MCF 10A (cell line): ENCODE measurements at places on chromosomes 1 and 21. TPM values are rescaled to one million over a fixed set of nuclear protein-coding genes. Genes with fewer than 3 reads are reported as not detected.

Gene OR2L5
- total RNA-seq = not detected in 2 replicates

Gene CDCA8
- 17.3 and 21.8 TPM in 2 replicates for total RNA-seq

Gene PCSK9
- not detected in 2 replicates for total RNA-seq

Gene LCE2C
- not detected in 2 replicates for total RNA-seq

Gene SLC22A15
- total RNA-seq = 32.4 and 33.5 TPM in 2 replicates

Gene BGLAP
- 1.9 and 2.6 TPM in 2 replicates for total RNA-seq

DNA sequence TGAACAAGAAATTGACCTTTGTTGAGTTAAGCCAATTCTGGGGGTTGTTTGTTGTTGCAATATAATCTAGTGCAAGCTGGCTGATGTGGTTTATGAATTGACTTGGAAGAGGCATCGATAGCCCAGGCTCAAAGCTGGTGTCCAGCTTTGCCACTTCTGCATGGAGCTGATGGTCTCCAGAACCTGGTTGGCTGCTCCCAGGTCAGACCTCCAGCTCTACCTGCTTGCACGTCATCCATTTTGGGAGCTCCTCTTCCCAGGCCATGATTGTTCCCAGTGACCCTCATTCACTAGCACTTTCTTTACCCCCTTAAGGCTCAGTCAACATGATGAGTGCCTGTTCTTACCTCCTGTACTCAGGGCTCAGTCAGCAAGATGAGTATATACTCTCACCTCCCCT lies 5.8 kb upstream of the AJAP1 start:
- H3K4me1 ChIP-seq = peaks cover 6% of the 10 kb centered on the region
- H3K27me3 ChIP-seq = no peaks in the 10 kb centered on the region
- H3K4me3 ChIP-seq = no peak overlapping the region
- no peak overlapping the region for H3K27ac ChIP-seq
- H3K36me3 ChIP-seq = peaks cover 5% of the 10 kb centered on the region

- H3K4me1 ChIP-seq = no peaks in the 10 kb centered on the region
- H3K36me3 ChIP-seq = no peaks in the 10 kb centered on the region
- DNase-seq = no peak
- no peak overlapping the region for H3K27ac ChIP-seq
- H3K27me3 ChIP-seq = peaks cover 19% of the 10 kb centered on the region
Observed at GRCh38 chr1:215844266-215844665, 277.2 kb downstream of the KCTD3 start.

DNA sequence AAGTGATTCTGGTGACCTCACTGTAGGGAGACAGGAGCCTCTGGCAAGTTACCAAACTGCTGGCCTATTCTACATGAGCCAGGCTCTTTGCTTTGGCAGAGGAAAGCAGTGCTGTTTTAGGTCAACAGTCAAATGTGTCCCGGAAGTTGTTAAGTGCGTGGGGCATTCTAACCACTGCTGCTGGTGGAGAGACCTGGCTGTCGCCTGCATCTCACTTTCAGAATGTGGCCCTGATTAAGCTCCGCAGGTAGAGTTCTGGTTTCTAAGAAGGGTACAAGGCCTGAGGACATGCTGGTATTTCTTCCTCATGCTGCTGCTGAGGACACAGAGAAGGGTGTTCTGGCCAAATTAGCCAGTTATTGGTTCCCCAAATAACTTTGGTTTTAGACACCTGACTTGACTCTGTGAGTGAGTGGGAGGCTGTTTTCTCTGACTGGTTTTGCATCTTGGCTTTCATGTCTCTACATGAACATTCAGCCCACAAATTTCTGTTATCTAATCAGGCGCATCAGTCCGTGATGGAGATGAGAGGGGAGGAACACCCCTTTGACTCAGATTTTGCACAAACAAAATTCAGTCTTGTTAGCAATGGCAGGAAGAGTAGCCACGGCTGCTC lies 120.8 kb downstream of the LMO4 start:
- H3K4me1 ChIP-seq = no peaks in the 10 kb centered on the region
- H3K27ac ChIP-seq = no peak overlapping the region
- DNase-seq = no peak
- no peak overlapping the region for H3K4me3 ChIP-seq
- no peaks in the 10 kb centered on the region for H3K36me3 ChIP-seq

DNA sequence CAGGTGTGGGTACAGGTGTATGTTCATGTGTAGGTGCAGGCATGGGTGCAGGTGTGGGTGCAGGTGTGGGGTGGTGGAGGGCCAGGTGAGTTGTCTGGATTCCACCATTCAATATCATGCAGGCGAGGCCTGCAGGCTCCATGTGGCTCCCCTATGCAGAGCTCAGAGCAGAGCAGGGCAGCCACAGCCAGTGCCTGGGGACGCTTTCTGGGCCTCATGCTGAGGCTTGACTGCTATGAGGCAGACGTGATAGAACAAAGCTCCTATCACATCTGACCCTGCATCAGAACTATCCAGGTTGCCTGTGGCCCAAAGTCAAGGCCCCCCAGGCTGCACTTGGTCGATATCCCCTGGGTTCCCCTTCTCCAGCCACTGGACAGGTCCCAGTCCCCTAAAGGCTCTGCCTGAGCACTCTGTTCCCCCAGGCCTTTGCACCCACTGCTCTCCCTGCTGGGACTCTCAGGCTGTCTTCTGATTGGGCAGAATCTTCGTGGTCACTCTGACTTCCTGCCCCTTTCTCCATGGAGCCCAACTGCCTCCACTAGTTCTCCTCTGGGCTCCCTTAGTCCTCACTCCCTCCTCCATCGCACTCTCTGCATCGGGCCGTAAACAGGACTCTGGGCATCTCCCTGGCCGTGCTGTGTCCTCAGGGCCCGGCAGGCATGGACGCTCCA lies 78.6 kb upstream of the ACTL8 start:
- no peaks in the 10 kb centered on the region for H3K4me1 ChIP-seq
- no peak overlapping the region for H3K4me3 ChIP-seq
- no peaks in the 10 kb centered on the region for H3K27me3 ChIP-seq
- H3K36me3 ChIP-seq = no peaks in the 10 kb centered on the region
- H3K27ac ChIP-seq = no peak overlapping the region
- no peak for DNase-seq

DNA sequence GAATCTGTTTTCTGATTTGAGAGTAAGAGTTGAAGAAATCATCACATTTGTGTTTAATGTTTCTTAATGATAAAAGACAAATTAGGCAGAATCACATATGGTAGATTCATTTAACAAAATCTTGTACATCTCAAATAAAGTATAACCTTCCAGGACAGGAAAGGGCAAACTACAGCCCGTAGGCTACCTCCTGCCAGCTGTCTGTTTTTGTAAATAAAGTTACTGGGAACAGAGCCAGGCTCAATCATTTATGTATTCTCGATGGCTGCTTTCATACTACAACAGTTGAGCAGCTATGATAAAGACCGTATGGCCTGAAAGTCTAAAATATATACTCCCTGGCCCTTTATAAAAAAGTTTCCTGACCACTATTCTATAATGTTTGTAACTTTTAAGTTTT lies 204.1 kb downstream of the COL24A1 start:
- no peaks in the 10 kb centered on the region for H3K36me3 ChIP-seq
- no peak overlapping the region for H3K4me3 ChIP-seq
- H3K4me1 ChIP-seq = no peaks in the 10 kb centered on the region
- DNase-seq = peak; percentile 10
- H3K27ac ChIP-seq = no peak overlapping the region

- H3K27me3 ChIP-seq = no peaks in the 10 kb centered on the region
- H3K36me3 ChIP-seq = peaks cover 46% of the 10 kb centered on the region
- no peak overlapping the region for H3K27ac ChIP-seq
- H3K4me1 ChIP-seq = no peaks in the 10 kb centered on the region
- H3K4me3 ChIP-seq = no peak overlapping the region
Observed at GRCh38 chr21:44065428-44065827, 41.8 kb upstream of the PWP2 start.

DNA sequence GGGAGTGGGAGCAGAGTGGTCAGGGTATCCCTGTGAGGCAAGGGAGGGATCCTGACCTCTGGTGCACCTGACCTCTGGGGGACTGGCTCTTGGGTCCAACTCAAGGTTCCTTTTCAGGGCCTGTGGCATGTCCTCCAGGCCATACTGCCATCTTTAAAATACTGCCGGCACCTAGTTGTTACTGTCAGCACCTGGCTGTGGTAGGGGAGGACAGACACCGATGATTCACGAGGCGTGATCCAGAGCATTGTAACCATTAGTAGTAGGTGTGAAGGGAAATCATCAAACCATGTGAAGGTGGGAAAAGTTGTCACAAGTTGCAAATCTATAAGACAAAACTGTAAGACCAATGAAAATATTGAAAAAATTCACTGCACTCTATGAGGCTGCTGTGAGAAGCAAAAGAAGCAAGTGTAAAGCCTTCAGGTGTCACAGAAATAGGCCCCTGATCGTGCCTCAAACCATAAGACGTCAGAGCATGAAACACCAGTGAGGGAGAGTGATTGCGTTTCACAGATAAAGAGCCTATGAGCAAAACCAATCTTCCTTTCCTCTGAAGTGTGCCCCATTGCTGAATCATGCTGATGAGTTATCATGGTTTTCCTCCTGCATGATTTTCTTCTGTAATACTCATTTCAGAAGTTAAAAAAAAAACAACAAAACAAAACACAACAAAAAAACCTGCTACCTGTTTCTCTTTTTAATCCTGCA lies 55.3 kb downstream of the CDC7 start:
- DNase-seq = peak; percentile 25
- peak overlapping the region; percentile 84 for H3K27ac ChIP-seq
- H3K4me3 ChIP-seq = no peak overlapping the region
- H3K36me3 ChIP-seq = no peaks in the 10 kb centered on the region
- no peaks in the 10 kb centered on the region for H3K27me3 ChIP-seq
- peaks cover 45% of the 10 kb centered on the region for H3K4me1 ChIP-seq

- no peak for DNase-seq
- no peak overlapping the region for H3K4me3 ChIP-seq
- no peaks in the 10 kb centered on the region for H3K27me3 ChIP-seq
- H3K27ac ChIP-seq = no peak overlapping the region
- H3K36me3 ChIP-seq = no peaks in the 10 kb centered on the region
- no peaks in the 10 kb centered on the region for H3K4me1 ChIP-seq
Observed at GRCh38 chr1:61967750-61968149, 225.5 kb downstream of the PATJ start.

GRCh38 chr1:214588963-214589597 lies 13.9 kb upstream of the CENPF start:
- H3K36me3 ChIP-seq = no peaks in the 10 kb centered on the region
- H3K4me1 ChIP-seq = peaks cover 10% of the 10 kb centered on the region
- no peak for DNase-seq

DNA sequence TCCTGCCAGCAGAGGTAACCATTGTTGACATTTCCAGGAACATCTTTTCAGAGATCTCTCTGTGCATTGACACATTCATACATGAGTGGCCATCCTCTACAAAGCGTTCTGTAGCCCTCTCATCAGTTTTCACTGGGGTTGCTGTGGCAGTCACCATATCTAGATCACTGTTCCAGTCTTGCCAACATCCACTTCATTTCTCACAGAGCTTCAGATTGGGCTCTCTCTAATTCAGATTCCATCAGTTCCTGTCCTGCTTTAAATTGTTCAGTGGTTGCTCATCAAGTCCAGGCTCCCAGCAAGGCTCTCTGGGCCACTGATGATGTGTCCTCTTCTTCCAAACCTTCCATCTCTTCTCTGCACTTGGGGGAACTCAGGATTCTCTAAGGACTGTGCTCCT lies 173.7 kb downstream of the KCNJ6 start:
- DNase-seq = no peak
- no peak overlapping the region for H3K4me3 ChIP-seq
- H3K36me3 ChIP-seq = no peaks in the 10 kb centered on the region
- peaks cover 37% of the 10 kb centered on the region for H3K27me3 ChIP-seq

GRCh38 chr1:245475126-245475525 lies 320.3 kb downstream of the KIF26B start:
- H3K4me3 ChIP-seq = no peak overlapping the region
- no peaks in the 10 kb centered on the region for H3K36me3 ChIP-seq
- H3K27ac ChIP-seq = no peak overlapping the region
- peaks cover 6% of the 10 kb centered on the region for H3K4me1 ChIP-seq

- no peaks in the 10 kb centered on the region for H3K36me3 ChIP-seq
- no peak for DNase-seq
- H3K27ac ChIP-seq = peak overlapping the region; percentile 3
- H3K4me3 ChIP-seq = no peak overlapping the region
Observed at GRCh38 chr1:231842441-231842840, 215.9 kb downstream of the DISC1 start.

- H3K36me3 ChIP-seq = peaks cover 4% of the 10 kb centered on the region
- DNase-seq = no peak
- no peak overlapping the region for H3K4me3 ChIP-seq
- H3K27ac ChIP-seq = no peak overlapping the region
- no peaks in the 10 kb centered on the region for H3K27me3 ChIP-seq
- H3K4me1 ChIP-seq = no peaks in the 10 kb centered on the region
Observed at GRCh38 chr1:54108156-54108555, 44.6 kb downstream of the CDCP2 start.

DNA sequence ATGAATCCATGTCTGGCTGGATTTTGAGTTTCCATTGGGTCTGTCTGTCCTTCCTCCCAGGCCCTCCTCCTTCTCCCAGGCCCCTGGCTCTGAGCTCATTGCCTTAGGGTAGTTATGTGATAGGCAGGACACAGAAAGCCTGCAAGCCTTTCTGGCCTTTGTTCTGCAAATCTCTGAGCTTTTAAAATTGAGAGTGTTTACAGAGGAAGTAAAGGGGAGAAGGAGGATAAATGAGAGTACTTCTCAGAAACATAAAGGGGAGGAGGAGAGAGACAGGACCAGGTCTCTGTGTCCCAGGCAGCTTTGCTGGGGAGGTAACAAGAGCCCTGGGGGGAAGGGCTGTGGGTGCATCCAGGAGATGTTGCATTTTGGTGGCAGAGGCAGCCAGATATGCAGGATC lies 126.7 kb downstream of the FOXD2 start:
- H3K27ac ChIP-seq = no peak overlapping the region
- no peaks in the 10 kb centered on the region for H3K27me3 ChIP-seq
- peaks cover 28% of the 10 kb centered on the region for H3K4me1 ChIP-seq
- no peaks in the 10 kb centered on the region for H3K36me3 ChIP-seq
- H3K4me3 ChIP-seq = no peak overlapping the region

DNA sequence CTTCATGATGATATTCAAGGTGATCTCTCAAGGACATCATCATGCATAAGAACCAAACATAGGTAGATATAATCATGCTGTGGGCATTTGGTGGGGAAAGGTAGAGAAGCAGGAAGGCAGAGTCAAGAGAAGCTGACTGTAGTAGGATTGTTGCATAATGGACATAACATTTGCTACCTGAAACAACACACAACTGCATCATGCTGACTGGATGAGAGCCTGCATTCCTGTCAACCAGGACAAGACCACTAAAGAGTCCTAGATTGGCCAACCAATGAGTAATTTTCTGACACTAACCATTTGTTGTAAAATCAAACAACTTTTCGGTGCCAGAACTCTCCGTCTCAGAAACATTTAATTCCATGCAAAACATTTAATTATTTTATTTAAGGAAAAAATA lies 377.2 kb downstream of the PLPP3 start:
- DNase-seq = peak; percentile 57
- H3K4me3 ChIP-seq = no peak overlapping the region
- no peak overlapping the region for H3K27ac ChIP-seq
